ENCODE measurements at places on chromosomes 1 and 21.
A peak's percentile ranks its signal among the peaks of the same experiment; 100 is the strongest.

DNA sequence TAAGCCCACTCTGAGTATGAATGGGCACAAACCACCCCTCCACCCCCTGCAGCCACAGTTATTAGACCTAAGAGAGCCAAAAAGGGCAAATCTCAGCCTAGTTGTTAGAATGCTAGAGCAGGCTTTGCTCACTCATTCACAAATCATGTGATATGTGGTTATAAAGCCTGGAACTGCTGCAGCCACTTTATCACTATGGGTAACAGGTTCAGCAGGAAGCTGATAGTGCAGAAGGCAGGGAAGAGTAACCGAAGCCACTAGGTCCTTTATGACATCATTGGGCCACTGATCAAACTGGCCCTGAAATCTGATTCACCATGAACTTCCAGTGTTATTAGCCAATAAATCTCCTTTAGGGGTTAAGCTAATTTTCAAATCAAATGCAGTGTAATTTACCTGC, 134.7 kb downstream of the GRIK1 start:
- DNase-seq = no peak

GRCh38 chr21:25903607-25904006, 168.8 kb downstream of the GABPA start:
- DNase-seq = no peak

DNA sequence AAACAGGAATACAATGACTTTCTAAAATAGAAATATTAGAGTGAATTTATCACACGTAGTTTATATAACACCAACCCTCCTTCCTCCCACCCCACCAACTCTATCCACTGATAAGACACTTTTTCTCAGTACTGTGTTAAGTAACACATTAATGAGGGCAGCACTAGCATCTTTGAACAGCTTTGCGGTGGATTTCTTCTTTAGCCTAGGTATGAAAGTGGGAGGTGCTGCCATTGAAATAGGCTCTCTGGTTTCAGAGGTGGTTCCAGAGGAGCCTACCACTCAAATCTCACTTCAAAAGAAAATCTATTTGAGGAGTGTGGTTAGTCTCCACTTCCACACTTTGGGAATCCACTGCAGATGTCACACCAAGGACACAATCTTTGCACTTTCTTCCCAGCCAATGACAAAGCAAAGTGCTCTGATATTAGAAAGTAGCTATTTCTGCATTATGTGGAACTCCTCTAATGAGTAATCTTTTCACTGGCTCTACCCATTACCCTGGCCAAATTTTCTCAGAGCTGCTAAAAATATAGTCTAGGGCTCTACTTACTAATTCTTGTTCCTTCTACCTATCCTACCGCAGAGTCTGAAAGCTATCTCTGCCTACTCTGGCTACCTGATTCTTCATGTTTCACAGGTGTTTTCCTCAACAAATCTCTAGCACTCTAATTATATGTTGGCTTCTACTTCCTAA, 1667.8 kb downstream of the MRPL39 start:
- DNase-seq = no peak

DNA sequence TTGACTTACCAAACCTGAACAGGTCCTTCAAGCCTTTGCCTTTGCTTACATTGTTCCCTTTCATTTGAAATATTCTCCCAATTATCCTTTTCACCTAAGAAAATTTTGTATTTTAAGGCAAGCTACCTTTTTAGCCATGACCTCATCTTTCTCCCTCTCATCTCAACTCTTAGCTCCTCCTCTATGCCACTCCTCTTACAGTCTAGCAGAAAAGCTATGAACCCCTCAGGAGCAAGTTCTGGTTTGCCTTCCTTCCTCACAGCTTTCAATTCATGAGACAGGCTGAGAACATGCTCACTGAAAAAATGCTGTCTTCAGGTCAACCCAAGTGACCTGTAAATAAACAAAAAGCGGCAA, 8.3 kb upstream of the MUTYH start:
- DNase-seq = no peak

DNA sequence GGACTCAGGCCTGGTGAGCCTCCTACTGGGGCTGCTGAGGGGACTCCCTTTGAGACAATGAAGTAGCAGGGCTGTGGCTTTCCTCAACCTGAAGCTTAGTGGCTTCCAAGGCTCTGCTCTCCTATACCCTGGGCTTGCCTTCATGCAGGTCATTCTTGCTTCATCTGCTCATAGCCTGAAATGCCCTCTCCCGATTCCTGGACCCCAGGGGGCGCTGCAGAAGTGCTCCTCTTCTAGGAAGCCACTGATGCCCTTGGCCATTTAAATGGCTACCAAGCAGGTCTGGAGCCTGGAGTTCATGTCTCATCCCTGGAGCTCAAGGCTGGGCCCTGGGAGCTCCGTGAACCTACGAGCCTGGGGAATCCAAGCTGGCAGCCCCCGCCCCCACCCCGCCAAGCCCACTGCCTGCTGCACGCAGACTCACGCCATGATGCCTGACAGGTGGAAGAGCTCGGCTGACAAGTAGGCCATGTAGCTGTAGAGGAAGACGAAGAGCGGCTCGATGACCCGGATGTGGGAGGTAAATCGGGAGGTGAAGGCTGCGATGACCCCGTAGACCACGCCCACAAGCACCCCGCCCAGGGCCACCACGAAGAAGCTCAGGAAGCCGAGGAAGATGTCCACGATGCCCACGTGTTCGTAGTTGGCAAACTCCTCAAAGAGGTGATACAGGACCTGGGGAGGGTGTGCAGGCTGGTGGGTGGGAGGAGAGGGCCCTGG, 45.7 kb downstream of the SLC9A1 start:
- DNase-seq = no peak

GRCh38 chr1:91774520-91775203, 111.3 kb downstream of the TGFBR3 start:
- DNase-seq = peak; percentile 49

DNA sequence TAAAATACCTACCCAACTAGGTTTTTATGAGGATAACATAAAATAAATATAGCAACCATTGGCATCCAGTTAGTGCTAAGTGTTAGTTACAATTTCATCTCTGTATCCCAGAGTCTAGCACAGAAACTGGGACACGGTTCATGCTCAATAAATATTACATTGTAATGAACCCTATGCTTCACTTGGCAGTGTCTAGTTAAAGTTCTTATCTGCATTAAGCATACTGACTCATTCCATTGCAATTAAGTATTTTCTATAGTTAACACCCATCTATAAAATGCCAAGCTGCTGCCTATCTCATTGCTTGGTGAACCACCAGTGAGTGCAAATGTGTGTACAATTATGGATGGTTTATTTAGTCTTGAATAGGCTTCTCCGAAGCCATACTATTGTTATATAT, 15.2 kb downstream of the CHML start:
- no peak for DNase-seq

- no peak for DNase-seq
These were observed 168.0 kb downstream of the GRIK3 start for GRCh38 chr1:36866169-36866814.

GRCh38 chr1:196063952-196064351, 544.3 kb downstream of the KCNT2 start:
- DNase-seq = no peak

- DNase-seq = peak; percentile 6
These were observed 222.4 kb upstream of the B3GALT2 start for GRCh38 chr1:193408782-193409293.

- peak; percentile 90 for DNase-seq
These were observed 31.7 kb downstream of the IFNGR2 start for GRCh38 chr21:33434770-33435360.

DNA sequence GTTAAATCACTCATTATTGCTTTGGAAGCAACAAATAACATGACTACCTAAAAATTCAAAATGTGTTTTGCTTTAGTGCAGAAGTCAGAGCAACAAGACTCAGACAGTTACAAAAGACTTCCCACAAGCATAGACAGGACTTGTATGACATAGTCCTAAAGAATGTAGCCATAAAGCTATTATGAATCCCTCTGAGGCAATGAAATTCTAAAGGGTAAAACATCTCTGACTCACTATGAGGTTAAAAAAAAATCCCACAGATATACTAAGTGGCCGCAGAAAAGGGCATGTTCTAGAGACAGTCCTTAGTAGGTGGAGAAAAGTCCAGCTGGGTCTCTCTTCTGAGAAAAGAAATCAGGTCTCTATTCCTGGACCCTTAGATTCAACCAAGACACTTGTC, 4.9 kb downstream of the PRKAB2 start:
- DNase-seq = peak; percentile 93

GRCh38 chr1:29669158-29669871, 433.0 kb downstream of the PTPRU start:
- DNase-seq = no peak

DNA sequence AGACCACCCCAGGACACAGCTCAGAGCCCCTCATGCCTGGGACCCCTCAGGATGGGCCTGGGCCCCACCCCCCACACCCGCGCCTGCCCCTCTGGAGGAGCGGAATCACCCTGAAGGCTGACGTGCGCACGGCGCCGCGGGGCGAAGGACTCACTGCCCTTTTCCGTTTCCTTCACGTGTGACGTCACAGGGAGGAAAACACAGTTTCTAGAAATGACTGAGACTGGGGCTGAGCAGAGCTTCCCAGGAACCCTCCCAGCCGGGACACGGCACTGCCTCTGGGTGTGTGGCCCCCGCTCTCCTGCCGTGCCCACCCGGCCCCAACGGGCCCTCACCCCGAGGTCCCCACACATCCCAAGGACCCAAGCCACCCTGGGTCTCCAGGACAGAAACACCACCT, 5.4 kb upstream of the TNFRSF4 start:
- no peak for DNase-seq

DNA sequence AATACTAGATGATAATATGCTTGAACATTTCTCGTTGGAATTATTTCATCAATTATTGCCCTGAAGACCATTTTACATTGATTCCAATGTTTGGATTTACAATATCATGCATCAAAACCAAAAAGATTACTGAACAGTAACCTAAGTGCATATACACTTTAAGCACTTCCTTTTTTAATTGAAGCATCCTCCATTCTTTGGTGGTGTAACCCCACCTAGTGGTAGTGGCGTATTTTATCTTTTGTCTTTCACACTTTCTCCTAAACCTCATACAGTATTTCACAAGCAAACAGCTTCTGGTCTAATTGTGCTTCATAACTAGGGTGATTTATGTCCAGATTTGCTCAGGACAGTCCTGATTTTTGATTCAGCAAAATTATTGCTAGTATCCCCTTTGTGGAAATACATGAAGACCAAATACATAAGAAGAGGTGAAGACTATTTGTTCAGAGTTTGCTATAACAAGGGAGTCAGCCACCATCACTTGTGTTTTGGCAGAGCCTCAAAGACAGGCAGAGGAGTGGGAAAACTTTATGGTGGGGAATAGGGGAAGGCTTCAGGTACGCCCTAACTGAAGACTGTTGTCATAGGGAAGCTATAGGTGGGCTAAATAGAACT, 3.4 kb upstream of the NVL start:
- DNase-seq = peak; percentile 51

- no peak for DNase-seq
These were observed 13.6 kb upstream of the PRDM15 start for GRCh38 chr21:41892726-41893125.

GRCh38 chr1:68211761-68212380, 20.5 kb downstream of the WLS start:
- DNase-seq = no peak

DNA sequence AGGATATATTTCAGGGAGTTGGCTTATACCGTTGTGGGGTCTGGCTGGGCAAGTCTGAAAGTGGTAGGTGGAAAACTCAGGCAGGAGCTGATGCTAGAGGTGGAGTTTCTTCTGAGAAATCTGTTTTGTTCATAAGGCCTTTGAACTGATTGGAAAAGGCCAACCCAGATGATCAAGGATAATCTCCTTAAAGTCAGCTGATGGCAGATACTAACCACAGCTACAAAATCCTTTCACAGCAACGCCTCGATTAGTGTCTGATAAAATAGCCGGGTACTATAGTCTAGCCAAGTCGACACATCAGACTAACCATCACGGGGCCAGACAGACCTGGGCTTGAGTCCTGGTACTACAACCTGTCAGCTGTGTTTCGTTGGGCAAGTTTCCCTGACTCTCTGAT, 21.4 kb downstream of the OPRD1 start:
- no peak for DNase-seq

GRCh38 chr1:106910798-106911197, 145.7 kb upstream of the PRMT6 start:
- DNase-seq = peak; percentile 51

DNA sequence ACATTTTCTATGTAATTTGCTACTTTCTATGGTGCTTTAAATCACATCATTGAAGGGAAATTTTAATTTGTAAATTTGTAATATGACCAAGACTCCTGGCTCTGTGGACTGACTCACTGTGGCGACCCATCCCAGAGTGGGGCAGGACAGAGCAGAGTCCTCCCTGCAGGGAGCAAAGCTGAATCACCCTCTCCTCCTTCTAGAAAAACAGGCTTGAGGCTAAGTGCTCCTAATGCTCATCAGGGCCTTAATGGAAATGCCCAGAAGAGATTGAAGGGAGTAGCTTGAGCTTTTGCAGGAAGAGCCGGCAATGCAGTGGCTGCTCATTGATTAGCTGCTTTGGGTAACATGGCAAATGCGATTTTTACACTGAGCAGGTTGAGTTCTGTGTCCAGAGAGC, 16.8 kb downstream of the S100A10 start:
- peak; percentile 15 for DNase-seq

GRCh38 chr1:224727351-224728289, 111.5 kb downstream of the CNIH3 start:
- peak; percentile 32 for DNase-seq

GRCh38 chr1:107010582-107010981, 45.9 kb upstream of the PRMT6 start:
- DNase-seq = no peak
